Activated CD4-positive, CD25-positive, alpha-beta regulatory T cell treated with anti-CD3 and anti-CD28 coated beads, Interleukin-2, amount 50 U/mL, for 16 hours (primary cell): ENCODE measurements at places on chromosomes 6 and 20.

DNA sequence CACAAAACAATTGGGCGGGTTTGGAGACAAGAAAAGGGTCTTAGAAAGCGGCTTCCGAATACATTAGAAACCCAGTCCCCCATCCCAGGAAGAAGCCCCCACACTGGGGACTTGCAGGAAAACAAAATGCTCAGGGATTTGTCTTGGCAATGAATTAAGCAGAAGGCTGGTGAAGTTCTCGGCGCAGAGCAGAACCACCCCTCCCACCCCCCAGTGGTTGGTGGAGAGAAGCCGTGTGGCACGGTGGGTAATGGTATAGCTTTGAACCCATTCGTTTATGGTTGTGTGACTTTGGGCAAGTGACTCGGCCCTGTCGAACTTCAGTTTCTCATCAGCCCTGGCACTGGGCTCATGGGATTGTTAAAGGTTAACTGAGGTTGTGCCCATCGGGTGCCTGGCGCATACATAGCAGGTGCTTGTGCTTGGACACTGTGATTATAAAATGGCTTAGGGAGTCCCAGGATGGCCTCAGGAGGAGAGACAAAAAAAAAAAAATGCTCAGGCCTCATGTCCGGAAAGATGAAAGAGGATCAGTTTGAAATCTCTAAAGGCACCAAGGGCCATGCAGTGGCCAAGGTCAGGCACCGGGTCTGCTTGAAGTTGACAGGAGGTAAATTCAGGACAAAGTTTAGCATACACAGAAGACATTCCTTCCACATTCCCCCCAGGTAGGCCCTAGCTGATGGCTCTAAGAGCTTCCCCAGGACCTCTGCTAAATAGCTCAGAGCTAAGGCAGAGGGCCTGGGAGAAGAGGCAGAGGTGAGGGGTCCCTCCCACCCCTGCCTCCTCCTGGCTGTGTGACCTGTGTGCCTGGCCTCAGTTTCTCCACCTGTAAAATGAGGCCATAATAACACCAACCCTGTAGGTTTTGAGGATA lies 120.1 kb upstream of the PTPN1 start:
- no peak for DNase-seq

GRCh38 chr6:34897716-34898115 lies 8.7 kb downstream of the ANKS1A start:
- DNase-seq: no peak

GRCh38 chr20:25050501-25051350 lies 7.2 kb downstream of the ACSS1 start:
- DNase-seq: no peak

GRCh38 chr6:15207923-15208322 lies 37.9 kb upstream of the JARID2 start:
- DNase-seq: no peak

GRCh38 chr20:1777476-1777820 lies 117.8 kb upstream of the SIRPA start:
- no peak for DNase-seq

GRCh38 chr6:12119085-12119588 lies 107.0 kb downstream of the HIVEP1 start:
- no peak for DNase-seq

DNA sequence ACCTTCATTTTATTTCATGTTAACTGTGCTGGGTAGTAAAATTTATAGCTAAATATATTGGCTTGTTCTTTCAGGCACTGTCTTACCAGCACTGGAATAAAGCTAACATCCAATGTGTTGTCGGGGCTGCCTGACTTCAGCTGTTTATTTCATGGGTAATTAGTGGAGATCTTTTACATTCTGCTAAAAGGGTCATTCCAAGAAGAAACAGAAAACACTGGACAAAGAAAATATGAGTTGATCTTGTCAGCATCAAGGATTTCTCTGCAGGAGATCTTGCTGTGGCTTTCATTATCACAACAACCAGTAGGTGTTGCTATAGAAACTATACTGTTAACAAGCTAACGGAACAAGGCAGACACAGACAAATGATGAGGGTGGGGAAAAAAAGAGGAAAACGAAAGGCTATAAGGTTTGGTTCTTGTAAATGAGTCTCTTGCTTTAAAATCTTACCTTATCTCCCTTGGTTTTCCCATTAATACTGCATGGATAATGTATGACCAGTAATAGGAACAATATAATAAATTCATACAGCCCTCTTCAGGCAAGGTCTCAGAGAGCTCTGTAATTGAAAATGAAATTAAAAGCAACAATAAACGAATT lies 206.8 kb downstream of the SIM1 start:
- no peak for DNase-seq

GRCh38 chr20:4809707-4810106 lies 88.0 kb downstream of the PRND start:
- DNase-seq: no peak

GRCh38 chr6:165573671-165574070 lies 89.4 kb downstream of the PDE10A start:
- no peak for DNase-seq

DNA sequence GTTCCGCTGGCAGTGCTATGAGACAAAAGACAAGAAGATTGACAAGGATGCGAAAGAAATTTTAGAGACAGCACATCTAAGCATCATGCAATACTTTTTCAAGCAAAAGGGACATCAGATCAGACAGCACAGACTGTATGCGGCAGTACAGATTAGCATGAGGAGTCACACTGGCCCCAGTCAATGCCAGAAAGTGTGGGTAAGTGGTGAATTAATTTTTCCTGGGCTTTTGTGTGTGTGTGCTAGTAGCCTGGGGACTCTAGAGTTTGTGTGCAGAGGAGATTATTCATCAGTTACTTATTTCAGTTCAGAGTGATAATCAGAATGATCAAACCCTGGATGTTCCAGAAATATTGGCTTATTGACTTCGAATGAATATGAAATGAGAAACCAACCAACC lies 47.2 kb downstream of the LAMA4 start:
- no peak for DNase-seq

- peak; percentile 16 for DNase-seq
Measured at GRCh38 chr6:107822176-107823046, 1.7 kb downstream of the SCML4 start.

GRCh38 chr20:25016471-25016870 lies 23.9 kb upstream of the APMAP start:
- no peak for DNase-seq

GRCh38 chr6:139919107-139920026 lies 544.9 kb upstream of the CITED2 start:
- DNase-seq: no peak

DNA sequence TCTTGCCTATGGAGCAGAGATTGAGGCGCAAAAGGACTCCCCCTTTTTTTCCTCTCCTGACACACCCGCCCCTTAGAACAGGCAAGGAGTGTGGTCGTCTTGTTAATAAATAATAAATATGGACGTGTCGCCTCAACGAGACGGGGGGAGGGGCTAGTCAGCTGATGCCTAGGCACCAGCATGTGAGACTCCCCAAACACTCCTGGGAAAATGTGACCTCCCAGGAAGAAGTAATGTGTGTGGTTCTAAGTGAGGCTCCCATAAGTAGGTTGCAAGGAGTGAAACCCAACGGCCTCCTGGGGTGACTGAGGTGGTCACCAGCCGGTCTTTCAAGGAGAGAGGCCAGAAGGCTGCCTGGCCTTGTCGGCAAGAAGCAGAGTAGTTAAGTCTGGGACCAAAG lies 1.1 kb upstream of the FAXC start:
- no peak for DNase-seq

- no peak for DNase-seq
Measured at GRCh38 chr6:21949211-21949801, 347.5 kb downstream of the PRL start.

GRCh38 chr6:139257821-139258398 lies 33.9 kb downstream of the TXLNB start:
- DNase-seq: no peak

DNA sequence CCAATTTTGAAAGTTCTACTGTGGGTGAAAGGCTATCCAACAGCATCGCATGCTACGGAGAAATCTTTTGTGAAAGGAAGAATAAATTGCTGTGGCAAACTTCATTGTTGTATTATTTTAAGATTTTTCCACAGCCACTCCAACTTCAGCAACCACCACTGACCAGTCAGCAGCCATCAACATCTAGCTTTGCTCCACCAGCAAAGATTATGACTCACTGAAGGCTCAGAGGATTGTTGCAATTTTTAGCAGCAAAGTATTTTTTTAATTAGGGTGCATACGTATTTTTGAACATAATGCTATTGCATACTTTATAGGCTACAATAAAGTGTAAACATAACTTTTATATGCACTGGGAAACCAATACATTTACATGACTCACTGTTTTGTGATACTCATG lies 493.5 kb downstream of the TFAP2A start:
- DNase-seq: no peak
